ENCODE measurements at places on chromosomes 2 and 18. TPM values are rescaled to one million over a fixed set of nuclear protein-coding genes. Genes with fewer than 3 reads are reported as not detected.

Gene LYG1
- total RNA-seq, result 2.2 TPM

Gene CCL20
- total RNA-seq, result 0.36 TPM

Gene OTOS
- total RNA-seq, result not detected

Gene C2orf66
- total RNA-seq, result 0.18 TPM

Gene CPLX4
- total RNA-seq, result not detected

DNA sequence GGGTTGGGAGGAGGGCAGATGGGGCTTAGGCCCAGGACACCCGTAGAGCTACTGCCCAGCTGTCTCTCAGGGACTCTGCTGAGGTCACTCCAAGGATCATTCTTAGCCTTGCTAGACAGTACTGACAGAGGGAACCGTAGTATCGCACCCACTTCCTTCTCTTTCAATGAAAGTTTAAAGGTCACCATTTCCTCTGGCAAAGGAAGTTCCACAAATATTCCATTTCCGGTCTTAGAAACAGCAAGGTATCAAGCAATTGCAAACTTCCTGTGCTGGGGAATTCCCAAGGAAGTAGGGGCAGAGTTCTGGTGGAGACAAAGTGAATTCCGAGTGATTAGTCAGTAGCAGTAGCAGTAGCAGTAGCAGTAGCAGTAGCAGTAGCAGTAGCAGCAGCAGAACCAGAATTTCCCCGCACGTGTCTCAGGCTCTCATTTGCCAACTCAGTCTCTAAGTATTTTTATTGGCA lies 24.7 kb downstream of the IL1B start:
- H3K27ac ChIP-seq, result peak overlapping the region; percentile 89
- H3K27me3 ChIP-seq, result no peaks in the 10 kb centered on the region
- H3K4me3 ChIP-seq, result no peak overlapping the region
- no peak for DNase-seq
- peaks cover 32% of the 10 kb centered on the region for H3K4me1 ChIP-seq

DNA sequence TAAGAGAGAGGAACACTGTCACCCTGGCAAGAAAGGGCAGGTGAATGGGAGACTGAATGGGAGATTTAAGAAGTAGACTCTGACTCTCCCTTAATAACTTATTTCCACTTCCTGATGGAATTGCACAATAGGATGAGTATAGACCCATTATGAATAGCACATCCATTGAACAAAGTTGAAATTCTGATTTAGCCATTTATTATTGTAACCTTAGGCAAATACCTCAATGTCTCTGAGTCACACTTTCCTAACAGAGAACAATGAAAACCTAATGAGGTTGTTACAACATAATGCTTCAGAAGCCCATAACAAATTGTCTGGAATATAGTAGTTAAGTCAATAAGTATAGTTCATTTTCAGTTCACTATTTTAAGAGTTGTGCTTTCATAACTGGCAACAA lies 78.9 kb downstream of the NRXN1 start:
- H3K36me3 ChIP-seq, result no peaks in the 10 kb centered on the region
- no peak overlapping the region for H3K4me3 ChIP-seq
- H3K27ac ChIP-seq, result no peak overlapping the region
- no peaks in the 10 kb centered on the region for H3K27me3 ChIP-seq

DNA sequence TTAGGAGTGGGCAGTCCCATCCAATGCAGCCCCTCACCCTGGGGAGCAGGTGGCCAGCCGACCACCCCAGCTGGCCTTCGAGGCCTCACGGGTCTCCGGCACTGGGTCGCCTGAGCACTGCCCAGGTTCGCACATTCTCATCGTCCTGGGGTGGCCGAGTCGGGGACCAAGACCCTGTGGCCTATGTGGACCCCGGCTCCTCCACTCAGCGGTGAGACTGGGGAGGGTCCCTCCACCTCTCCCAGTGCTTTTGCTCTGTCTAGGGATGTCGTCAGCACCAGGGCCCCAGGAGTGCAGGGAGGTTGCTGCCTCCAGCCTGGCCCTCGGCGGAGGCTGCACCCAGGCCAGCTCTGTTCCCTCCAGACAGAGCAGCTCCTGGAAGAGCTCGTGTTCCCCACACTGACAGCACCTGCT lies 89.6 kb downstream of the TPO start:
- H3K27me3 ChIP-seq, result peaks cover 11% of the 10 kb centered on the region
- H3K27ac ChIP-seq, result no peak overlapping the region
- no peak overlapping the region for H3K4me3 ChIP-seq
- no peak for DNase-seq

GRCh38 chr18:46461993-46462392 lies 195.0 kb downstream of the LOXHD1 start:
- H3K27ac ChIP-seq, result no peak overlapping the region
- H3K4me1 ChIP-seq, result peaks cover 5% of the 10 kb centered on the region
- H3K4me3 ChIP-seq, result no peak overlapping the region
- peaks cover 15% of the 10 kb centered on the region for H3K27me3 ChIP-seq
- DNase-seq, result no peak
- peaks cover 2% of the 10 kb centered on the region for H3K36me3 ChIP-seq

GRCh38 chr2:85718009-85718391 lies 23.8 kb downstream of the GNLY start:
- DNase-seq, result no peak
- peaks cover 16% of the 10 kb centered on the region for H3K4me1 ChIP-seq
- no peak overlapping the region for H3K27ac ChIP-seq
- no peak overlapping the region for H3K4me3 ChIP-seq

- DNase-seq, result no peak
- no peaks in the 10 kb centered on the region for H3K4me1 ChIP-seq
- H3K4me3 ChIP-seq, result no peak overlapping the region
- H3K27ac ChIP-seq, result no peak overlapping the region
- no peaks in the 10 kb centered on the region for H3K36me3 ChIP-seq
These were observed 176.3 kb upstream of the DSEL start for GRCh38 chr18:67692811-67693210.

DNA sequence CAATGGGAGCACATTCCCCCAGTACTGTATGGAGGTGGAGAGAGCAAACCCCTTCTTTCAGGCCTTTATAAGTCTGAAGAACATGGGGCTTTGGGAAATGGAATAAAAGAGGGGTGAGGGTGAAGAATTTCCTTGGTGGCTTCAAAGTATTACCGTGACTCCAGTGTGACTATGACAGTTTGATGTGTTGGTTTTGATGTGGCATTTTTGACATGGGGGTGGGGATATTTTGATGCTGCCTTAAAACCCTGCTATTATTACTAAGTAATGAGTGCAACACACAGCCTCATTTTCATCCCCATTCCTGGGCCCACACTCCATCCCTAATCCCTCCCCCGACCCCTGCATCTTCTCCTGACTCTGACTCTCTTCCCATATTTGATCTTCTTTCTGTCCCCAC lies 23.6 kb downstream of the QPCT start:
- no peaks in the 10 kb centered on the region for H3K27me3 ChIP-seq
- H3K4me1 ChIP-seq, result peaks cover 15% of the 10 kb centered on the region
- no peak overlapping the region for H3K27ac ChIP-seq
- no peak for DNase-seq
- H3K4me3 ChIP-seq, result no peak overlapping the region

GRCh38 chr18:32732165-32732564 lies 40.7 kb downstream of the KLHL14 start:
- DNase-seq, result no peak
- H3K4me3 ChIP-seq, result no peak overlapping the region
- H3K4me1 ChIP-seq, result peaks cover 3% of the 10 kb centered on the region
- peaks cover 35% of the 10 kb centered on the region for H3K27me3 ChIP-seq
- H3K27ac ChIP-seq, result no peak overlapping the region

DNA sequence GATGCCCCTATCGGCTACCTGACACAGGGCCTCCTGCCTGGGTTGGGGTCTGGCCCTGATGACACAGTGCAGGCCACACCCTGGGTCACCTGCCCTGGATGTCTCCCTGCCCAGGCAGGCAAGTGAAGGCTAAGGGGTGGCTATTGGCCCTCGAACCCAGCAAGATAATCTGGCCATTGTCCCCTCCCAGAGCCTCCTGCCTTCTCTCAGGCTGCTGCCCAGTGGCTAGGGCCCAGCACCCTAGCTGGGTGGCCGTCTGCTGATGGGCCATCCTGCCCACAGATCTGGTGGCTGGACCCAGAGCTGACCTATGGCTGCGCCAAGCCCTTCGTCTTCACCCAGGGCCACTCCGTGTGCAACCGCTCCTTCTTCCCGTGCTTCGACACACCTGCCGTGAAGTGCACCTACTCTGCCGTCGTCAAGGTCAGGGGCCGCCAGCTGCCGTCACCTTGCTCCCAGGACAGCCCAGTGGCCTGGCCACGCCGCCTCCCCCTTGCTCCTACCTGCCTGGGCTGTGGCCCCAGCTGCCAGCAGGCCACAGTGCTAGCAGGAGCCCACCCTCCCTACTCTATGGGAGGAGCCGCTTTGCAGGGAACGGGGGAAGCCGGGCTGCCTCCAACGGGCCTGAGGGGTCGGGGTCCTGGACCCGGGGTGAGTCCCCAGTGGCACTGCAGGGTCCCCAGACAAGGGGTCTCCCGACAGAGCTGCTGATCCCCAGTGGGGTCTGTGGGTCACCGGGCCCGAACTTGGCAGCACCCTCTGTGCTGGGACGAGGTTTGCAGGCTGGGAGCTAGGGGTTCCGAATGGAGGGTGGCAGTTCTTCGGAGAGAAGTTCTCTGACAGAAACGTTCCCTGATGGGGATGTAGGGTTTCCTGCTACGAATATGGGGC lies 4.1 kb downstream of the RNPEPL1 start:
- no peak overlapping the region for H3K4me3 ChIP-seq
- no peak for DNase-seq
- no peaks in the 10 kb centered on the region for H3K27me3 ChIP-seq
- no peak overlapping the region for H3K27ac ChIP-seq
- no peaks in the 10 kb centered on the region for H3K36me3 ChIP-seq

- H3K27ac ChIP-seq, result no peak overlapping the region
- no peak overlapping the region for H3K4me3 ChIP-seq
- H3K27me3 ChIP-seq, result no peaks in the 10 kb centered on the region
- H3K36me3 ChIP-seq, result no peaks in the 10 kb centered on the region
- DNase-seq, result no peak
These were observed 9.7 kb downstream of the UXS1 start for GRCh38 chr2:106184394-106184793.

- no peaks in the 10 kb centered on the region for H3K27me3 ChIP-seq
- no peak overlapping the region for H3K4me3 ChIP-seq
- DNase-seq, result no peak
- no peaks in the 10 kb centered on the region for H3K4me1 ChIP-seq
- H3K36me3 ChIP-seq, result no peaks in the 10 kb centered on the region
These were observed 468.3 kb upstream of the GYPC start for GRCh38 chr2:126187668-126188067.

DNA sequence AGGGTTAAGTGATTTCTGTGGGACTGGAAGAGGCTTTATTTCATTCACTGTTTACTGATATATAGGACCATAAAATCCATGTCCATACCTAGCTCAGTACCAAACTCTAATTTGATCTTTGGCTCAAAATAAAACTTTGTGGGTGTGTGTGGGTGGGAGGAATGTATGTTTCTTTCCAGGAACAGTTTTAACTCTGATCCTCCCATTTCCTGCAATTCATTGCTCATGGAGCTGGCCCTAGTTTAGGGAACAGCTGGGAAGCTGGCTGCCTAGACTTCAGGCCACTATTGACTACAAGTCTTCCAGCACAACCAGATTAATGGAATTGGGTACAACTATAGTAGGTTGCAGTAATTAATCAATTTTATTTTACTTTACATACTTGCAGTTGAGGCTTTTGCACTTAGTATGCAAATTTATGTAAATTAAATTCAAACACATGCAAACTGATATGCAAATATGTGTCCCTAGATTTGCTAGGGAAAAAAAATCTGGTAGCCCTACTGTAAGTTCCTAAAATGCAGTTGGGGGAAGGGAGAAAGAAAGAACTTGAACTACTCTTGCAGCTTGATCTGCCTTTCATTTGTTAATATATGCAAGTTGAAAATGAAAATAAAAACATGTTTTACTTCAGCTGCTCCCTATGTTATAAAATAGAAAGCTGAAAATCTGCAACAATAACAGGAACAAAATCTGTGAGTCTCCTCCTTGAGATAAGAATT lies 1070.3 kb upstream of the CELF4 start:
- peaks cover 2% of the 10 kb centered on the region for H3K4me1 ChIP-seq
- H3K4me3 ChIP-seq, result no peak overlapping the region
- no peaks in the 10 kb centered on the region for H3K27me3 ChIP-seq
- H3K36me3 ChIP-seq, result no peaks in the 10 kb centered on the region
- no peak for DNase-seq

Measured in mesothelial cell of epicardium (in vitro differentiated cells).